A549 treated with dexamethasone at 1 μM for 4 hours (cell line): ENCODE measurements at places on chromosomes 3 and 15. TPM values are rescaled to one million over a fixed set of nuclear protein-coding genes. Genes with fewer than 3 reads are reported as not detected.

IGSF11 gene
- 3.6 to 5.4 TPM (median 5.1 TPM) in 5 replicates for total RNA-seq

FBXO40 gene
- total RNA-seq: not detected in 5 replicates

CADM2 gene
- total RNA-seq: 0.09 to 0.27 TPM (median 0.18 TPM) in 5 replicates

PRTG gene
- total RNA-seq: 8.6 to 10.8 TPM (median 10.0 TPM) in 5 replicates

HTR3E gene
- total RNA-seq: not detected in 5 replicates

CORO2B gene
- total RNA-seq: 2.9 to 4.0 TPM (median 3.3 TPM) in 5 replicates

CHL1 gene
- 0.06 to 0.09 TPM in 2 of 5 replicates, not detected in the others for total RNA-seq

RTP3 gene
- not detected in 5 replicates for total RNA-seq

GPR160 gene
- 0.90 to 1.8 TPM (median 1.7 TPM) in 5 replicates for total RNA-seq
